ENCODE measurements at places on chromosomes 7 and 10. TPM values are rescaled to one million over a fixed set of nuclear protein-coding genes. Genes with fewer than 3 reads are reported as not detected.

- peaks cover 7% of the 10 kb centered on the region for H3K36me3 ChIP-seq
- H3K27ac ChIP-seq = no peak overlapping the region
- peaks cover 12% of the 10 kb centered on the region for H3K4me1 ChIP-seq
- H3K4me3 ChIP-seq = no peak overlapping the region
These were observed 1.9 kb upstream of the BHLHA15 start for GRCh38 chr7:98209166-98209920.

DNA sequence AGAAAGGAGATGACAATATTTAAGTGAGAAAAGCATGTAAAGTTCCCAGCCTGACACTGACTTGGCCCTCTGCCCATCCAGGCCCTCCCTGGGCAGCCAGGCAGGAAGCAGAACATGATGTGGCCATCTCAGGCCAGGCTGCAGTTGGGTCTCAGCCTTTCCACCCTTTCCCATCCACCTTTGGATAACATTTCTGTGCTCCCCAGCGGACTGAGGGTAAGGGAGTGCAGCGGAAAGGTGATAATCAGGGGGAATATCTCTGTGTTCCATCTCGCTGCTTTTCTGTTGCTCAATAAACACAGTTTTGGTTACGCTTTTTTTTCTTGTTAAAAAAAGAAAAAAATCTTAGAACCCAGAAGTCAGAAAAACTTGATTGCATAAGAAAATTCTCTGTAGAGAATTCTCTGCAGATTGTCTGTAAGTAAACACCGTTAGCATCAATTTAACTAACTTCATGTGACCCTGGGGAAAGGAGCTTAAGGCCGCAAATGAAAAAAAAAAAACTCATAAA lies 37.2 kb upstream of the TARP start:
- DNase-seq = no peak
- no peak overlapping the region for H3K27ac ChIP-seq
- H3K4me1 ChIP-seq = peaks cover 4% of the 10 kb centered on the region
- H3K36me3 ChIP-seq = no peaks in the 10 kb centered on the region
- peak overlapping the region; percentile 30 for H3K4me3 ChIP-seq
- peaks cover 23% of the 10 kb centered on the region for H3K27me3 ChIP-seq

GRCh38 chr10:63343476-63343875 lies 122.3 kb downstream of the JMJD1C start:
- H3K4me3 ChIP-seq = no peak overlapping the region
- no peaks in the 10 kb centered on the region for H3K36me3 ChIP-seq
- DNase-seq = no peak
- no peaks in the 10 kb centered on the region for H3K4me1 ChIP-seq

- H3K36me3 ChIP-seq = no peaks in the 10 kb centered on the region
- H3K27ac ChIP-seq = no peak overlapping the region
- no peak overlapping the region for H3K4me3 ChIP-seq
These were observed 49.1 kb downstream of the FEZF1 start for GRCh38 chr7:122255454-122255853.

GRCh38 chr7:46775776-46776175 lies 806.1 kb downstream of the TNS3 start:
- H3K27me3 ChIP-seq = peaks cover 3% of the 10 kb centered on the region
- H3K4me1 ChIP-seq = no peaks in the 10 kb centered on the region
- H3K36me3 ChIP-seq = no peaks in the 10 kb centered on the region
- no peak for DNase-seq
- no peak overlapping the region for H3K4me3 ChIP-seq

DNA sequence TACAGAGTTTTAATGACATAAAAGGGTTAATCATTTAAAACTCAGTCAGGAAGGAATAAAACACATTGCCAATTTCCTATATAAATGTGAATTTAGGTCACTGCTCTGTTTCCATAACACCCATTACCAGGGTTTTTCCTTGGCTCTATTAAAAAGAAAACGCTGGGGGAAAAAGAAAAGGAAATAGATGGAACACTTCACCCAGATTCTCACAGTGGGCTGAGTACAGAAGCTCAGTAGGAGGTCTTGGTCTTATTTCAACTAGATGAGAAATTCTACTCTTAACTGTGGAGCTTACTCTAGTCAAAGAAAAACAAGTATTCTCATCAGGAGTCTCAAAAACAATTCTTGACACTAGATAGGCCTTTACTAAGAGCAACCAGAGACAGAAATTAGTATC lies 36.5 kb downstream of the GLUD1 start:
- no peaks in the 10 kb centered on the region for H3K4me1 ChIP-seq
- H3K27me3 ChIP-seq = no peaks in the 10 kb centered on the region
- no peak overlapping the region for H3K4me3 ChIP-seq
- no peak for DNase-seq
- H3K36me3 ChIP-seq = peaks cover 7% of the 10 kb centered on the region
- no peak overlapping the region for H3K27ac ChIP-seq

- H3K4me3 ChIP-seq = no peak overlapping the region
- H3K27ac ChIP-seq = no peak overlapping the region
- H3K27me3 ChIP-seq = no peaks in the 10 kb centered on the region
- no peak for DNase-seq
These were observed 47.3 kb upstream of the TCF7L2 start for GRCh38 chr10:112902730-112903129.

DNA sequence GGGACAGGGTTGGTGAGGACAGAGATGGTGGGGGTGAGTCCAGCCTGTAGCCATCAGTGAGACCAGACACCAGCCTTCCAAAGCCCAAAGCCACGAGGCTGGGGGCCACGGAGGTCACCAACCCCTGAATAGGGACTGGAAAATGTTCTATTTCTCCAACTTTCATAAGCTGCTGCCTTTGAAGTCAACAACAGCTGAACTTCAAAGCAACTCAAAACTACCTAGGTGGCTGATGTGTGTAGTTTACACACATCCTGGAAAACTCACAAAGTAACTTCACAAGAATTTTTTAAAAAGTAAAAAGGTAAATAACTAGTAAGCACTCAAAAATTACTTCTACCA lies 88.8 kb downstream of the CHST15 start:
- no peak overlapping the region for H3K27ac ChIP-seq
- no peak for DNase-seq
- H3K4me3 ChIP-seq = no peak overlapping the region

DNA sequence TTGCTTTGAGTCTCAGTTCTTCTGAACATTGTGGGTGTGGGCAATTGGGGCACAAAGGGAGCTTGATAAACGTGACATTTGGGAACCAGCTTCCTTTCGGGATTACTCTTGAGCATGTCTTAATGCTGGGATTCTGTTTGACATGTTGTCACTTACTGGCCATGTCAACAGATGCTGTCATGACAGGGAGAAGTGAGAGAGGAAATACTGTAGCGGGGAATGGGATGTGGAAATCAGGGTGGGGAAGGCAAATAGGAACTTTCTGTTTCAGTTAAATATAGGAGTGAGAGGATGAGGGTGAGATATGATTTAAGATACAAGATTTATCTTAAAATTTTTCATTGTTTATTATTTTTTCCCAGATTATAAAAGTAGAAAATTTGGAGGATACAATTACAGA lies 83.9 kb downstream of the SEC23IP start:
- no peak for DNase-seq
- H3K4me1 ChIP-seq = no peaks in the 10 kb centered on the region
- no peaks in the 10 kb centered on the region for H3K36me3 ChIP-seq
- H3K27me3 ChIP-seq = peaks cover 6% of the 10 kb centered on the region
- H3K27ac ChIP-seq = no peak overlapping the region

- H3K27me3 ChIP-seq = no peaks in the 10 kb centered on the region
- H3K4me3 ChIP-seq = no peak overlapping the region
- no peaks in the 10 kb centered on the region for H3K36me3 ChIP-seq
- H3K4me1 ChIP-seq = peaks cover 25% of the 10 kb centered on the region
- no peak for DNase-seq
- H3K27ac ChIP-seq = no peak overlapping the region
These were observed 31.6 kb downstream of the GSDME start for GRCh38 chr7:24725554-24726241.

DNA sequence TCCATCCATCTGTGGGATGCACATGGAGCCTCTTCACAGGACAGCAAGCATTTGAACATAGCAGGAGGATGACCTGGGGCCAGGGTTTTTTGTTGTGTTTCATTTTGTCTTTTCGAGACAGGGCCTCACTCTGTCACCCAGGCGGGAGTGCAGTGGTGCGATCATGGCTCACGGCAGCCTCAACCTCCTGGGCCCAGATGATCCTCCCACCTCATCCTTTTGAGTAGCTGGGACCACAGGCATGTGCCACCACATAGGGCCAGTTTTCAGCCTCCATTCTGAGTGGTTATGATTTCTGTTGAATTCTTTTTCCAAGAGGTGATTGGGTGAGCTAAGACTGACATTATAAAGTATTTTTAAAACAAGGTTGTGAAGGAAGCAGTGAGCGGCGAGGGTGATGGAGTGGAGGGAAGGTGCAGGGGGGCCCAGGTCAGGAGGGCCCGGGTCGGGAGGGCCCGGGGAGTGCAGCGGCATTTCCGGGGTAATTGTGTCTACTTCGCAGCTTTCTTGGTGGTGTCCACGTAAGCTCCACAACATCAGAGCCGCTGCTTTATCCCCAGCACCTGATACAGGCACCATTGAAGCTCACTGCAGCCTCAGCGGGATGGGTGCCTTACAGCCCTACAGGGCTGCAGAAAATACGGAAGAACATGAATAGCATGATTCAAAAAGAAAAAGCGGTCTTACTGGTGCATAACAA lies 12.0 kb upstream of the LARP4B start:
- H3K27ac ChIP-seq = no peak overlapping the region
- H3K27me3 ChIP-seq = no peaks in the 10 kb centered on the region
- no peaks in the 10 kb centered on the region for H3K36me3 ChIP-seq
- peak; percentile 29 for DNase-seq

DNA sequence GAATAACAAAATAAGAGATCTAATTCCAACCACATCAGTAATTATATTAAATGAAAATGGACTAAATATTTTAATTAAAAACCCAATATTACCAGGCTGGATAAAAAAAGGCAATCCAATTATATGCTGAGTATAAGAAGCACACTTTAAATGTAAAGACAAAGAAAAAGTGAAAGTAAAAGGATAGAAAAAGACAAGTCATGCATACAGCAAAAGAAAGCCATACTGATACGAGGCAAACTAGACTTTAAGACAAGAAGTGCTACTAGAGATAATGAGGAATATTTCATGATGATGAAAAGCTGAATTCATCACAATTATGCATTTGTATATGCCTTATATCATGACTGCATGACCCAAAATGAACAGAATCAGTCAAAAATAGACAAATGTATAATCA lies 628.6 kb downstream of the PHTF2 start:
- H3K36me3 ChIP-seq = no peaks in the 10 kb centered on the region
- H3K4me1 ChIP-seq = no peaks in the 10 kb centered on the region
- H3K4me3 ChIP-seq = no peak overlapping the region
- DNase-seq = no peak

DNA sequence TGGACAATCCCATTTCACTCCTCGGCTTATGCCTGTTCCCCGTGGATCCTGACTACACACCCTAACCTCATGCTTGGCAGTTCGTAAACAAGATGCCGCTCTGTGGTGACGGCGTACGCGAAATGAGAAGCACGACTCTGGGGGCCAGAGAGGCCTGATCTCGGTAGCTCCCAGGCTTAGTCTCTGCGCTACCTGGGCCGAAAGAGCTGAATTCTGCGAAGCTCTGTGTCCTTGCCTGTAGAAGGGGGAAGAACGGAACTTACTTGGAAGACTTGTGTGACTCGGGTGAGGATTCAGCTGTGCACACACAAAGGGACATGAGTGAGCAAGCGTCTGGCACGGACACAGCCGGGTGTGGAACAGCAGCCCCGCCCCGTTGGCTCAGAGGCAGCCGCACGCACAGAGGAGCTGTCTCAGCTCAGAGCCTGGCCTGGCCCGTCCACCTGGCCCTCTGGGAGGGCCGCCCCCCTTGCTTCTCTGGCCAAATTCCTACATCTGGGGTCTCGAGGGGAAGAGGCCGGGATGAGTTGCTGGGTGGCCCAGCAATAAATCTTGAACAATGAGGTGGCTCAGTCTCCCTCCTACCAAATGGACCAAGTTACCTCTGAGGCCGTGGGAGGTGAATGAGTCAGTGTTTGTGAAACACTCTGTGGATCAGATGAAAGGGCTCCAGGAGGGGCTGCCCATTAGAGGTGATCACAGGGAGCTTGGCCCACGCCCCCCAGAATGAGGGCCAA lies 83.8 kb downstream of the PDGFA start:
- no peaks in the 10 kb centered on the region for H3K36me3 ChIP-seq
- no peak overlapping the region for H3K27ac ChIP-seq
- H3K4me3 ChIP-seq = no peak overlapping the region
- no peaks in the 10 kb centered on the region for H3K27me3 ChIP-seq

GRCh38 chr7:47836503-47837202 lies 111.6 kb downstream of the PKD1L1 start:
- no peak overlapping the region for H3K27ac ChIP-seq
- peaks cover 16% of the 10 kb centered on the region for H3K4me1 ChIP-seq
- no peaks in the 10 kb centered on the region for H3K36me3 ChIP-seq

GRCh38 chr10:119428789-119429188 lies 113.7 kb downstream of the RGS10 start:
- no peak overlapping the region for H3K4me3 ChIP-seq
- DNase-seq = no peak
- no peaks in the 10 kb centered on the region for H3K27me3 ChIP-seq
- H3K4me1 ChIP-seq = no peaks in the 10 kb centered on the region
- no peak overlapping the region for H3K27ac ChIP-seq
- H3K36me3 ChIP-seq = peaks cover 5% of the 10 kb centered on the region

- peak overlapping the region; percentile 30 for H3K4me3 ChIP-seq
- H3K27ac ChIP-seq = no peak overlapping the region
- DNase-seq = peak; percentile 58
- H3K36me3 ChIP-seq = no peaks in the 10 kb centered on the region
- H3K4me1 ChIP-seq = peaks cover 15% of the 10 kb centered on the region
- peaks cover 27% of the 10 kb centered on the region for H3K27me3 ChIP-seq
These were observed 14.8 kb upstream of the WAPL start for GRCh38 chr10:86536294-86536861.

GRCh38 chr10:93147281-93147680 lies 73.6 kb downstream of the CYP26A1 start:
- H3K4me3 ChIP-seq = no peak overlapping the region
- H3K36me3 ChIP-seq = no peaks in the 10 kb centered on the region
- no peak for DNase-seq
- H3K4me1 ChIP-seq = no peaks in the 10 kb centered on the region
- H3K27me3 ChIP-seq = peaks cover 7% of the 10 kb centered on the region
- H3K27ac ChIP-seq = no peak overlapping the region

- no peaks in the 10 kb centered on the region for H3K4me1 ChIP-seq
- DNase-seq = peak; percentile 7
These were observed 165.6 kb downstream of the TPK1 start for GRCh38 chr7:144670218-144670617.

MYL10 gene
- not detected for total RNA-seq

FOXP2 gene
- total RNA-seq = not detected

TRIM73 gene
- 18.3 TPM for total RNA-seq

CISD1 gene
- 6.3 TPM for total RNA-seq

DKK1 gene
- total RNA-seq = not detected

AMPH gene
- not detected for total RNA-seq

SFRP5 gene
- total RNA-seq = not detected

NUP42 gene
- 49.2 TPM for total RNA-seq

SEMA3A gene
- total RNA-seq = 0.41 TPM
